ENCODE measurements at places on chromosomes 2 and 18.

DNA sequence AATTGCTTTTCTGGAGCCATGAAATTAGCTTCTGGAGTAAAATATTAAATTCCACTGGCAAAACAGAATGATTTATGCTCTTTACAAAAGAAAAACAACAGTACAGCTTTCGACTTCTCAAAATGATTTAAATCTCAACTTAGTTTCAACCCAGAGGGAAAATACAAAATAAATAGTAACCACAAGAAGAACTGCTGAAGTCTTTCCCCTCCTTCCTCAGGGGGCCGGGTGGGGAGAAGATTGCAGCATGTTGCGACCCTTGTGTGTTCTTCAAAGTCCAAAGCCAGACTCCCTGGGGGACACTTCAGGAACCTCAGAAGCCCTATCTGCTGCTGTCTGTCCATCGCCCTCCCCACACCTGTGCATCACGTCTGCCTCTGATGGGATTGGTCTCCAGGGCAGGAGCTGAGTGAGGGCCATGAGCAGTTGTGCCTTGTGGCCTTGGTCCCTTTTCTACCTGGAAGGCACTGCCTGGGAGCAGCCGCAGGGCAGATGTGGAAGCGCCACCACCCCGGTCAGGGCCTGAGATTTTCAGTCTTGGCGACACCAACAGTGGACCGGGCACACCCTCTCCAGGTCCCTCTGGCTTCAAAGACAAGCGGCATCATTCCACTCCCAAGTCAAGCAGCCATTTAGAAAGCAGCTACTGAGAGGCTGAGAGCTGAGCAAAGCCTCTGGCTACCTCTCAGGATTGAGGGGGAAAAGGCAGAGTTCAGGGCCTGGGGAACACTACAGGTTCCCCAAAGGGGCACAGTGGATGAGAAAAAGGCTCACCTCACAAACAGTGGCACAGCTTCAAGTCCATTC is 210.1 kb upstream of the RAB6C start:
- DNase-seq: no peak

DNA sequence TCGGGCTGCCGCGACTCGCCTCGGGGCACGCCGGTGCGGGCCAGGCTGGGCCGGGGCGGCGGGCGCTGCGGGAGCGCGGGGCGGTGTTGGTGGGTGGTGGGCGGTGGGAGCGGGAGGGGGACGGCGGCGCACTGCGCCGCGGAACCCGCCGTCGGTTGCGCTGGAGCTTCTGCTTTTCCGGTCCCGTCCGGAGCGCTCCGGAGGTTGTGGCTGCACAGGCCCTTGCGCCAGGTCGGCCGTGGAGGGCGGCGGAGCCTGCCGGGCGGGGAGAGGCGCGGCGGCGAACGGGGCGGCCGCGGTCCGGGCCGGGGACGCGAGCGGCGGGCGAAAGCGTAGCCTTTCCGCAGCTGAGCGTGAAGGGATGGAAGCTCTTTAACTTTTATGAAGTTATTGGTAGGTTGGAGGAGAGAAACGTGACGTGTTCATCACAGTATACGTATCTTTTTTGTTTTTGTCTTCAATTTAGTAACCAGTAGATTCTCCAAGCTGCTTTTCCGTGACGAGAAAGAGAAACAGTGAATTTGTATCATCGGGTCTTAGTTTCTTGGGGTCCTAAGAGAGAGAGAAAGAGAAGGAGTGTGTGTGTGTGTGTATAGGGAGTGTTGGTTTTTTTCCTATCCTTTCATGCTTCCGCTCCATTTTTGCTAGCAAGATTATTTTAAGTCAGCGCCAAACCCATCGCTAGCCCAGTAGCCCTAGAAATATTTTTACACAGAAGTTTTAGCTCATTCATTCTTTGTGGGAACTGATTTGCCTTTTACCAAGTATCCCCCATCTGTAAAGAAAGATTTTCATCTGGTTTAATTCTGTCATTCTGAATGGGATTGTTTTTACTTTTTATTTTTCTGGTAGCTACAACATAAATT is 535 bp downstream of the ATG4B start:
- DNase-seq: no peak

DNA sequence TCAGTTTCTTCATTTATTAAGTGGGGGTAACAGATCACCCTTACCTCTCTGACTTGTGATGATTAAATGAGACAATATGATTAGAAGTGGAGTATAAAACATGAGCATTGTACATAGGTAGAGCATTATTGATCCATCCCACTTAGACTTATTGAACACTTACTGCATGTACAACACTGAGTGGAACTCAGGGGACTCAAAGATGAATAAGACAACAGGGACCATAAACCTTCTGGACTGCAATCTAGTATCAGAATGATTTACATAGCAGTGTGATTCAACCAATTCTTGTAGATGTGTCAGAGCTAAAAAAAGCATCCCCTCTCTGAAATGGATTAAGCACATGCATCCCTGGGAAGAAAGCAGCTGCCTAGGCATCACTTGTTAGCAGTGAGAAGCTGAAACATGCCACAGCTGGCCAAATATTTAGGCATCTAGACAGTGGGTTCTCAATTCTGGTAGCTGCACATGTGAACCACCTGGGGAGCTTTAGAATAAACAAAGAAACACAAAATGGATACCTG is 111.5 kb downstream of the CYRIA start:
- no peak for DNase-seq

DNA sequence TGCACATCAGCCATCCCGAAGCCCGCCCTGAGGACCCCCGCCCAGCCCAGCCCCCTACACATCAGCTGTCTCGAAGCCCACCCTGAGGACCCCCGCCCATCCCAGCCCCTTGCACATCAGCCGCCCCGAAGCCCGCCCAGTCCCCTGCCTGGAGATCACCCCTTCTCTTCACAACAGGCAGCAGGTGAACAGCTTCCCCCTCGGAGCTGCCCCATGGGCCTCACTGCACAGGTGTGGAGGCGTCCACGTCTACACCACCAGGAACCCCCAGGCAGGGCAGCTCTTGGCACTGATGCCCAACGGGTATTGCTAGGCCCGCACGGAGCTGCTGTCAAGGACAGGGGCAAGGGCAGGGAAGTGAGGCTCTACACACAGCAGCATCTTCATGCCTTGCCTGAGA is 137.6 kb downstream of the HDAC4 start:
- peak; percentile 62 for DNase-seq

All from coronary artery (tissue), 2 donors.